ENCODE measurements at places on chromosomes 1 and 21.

DNA sequence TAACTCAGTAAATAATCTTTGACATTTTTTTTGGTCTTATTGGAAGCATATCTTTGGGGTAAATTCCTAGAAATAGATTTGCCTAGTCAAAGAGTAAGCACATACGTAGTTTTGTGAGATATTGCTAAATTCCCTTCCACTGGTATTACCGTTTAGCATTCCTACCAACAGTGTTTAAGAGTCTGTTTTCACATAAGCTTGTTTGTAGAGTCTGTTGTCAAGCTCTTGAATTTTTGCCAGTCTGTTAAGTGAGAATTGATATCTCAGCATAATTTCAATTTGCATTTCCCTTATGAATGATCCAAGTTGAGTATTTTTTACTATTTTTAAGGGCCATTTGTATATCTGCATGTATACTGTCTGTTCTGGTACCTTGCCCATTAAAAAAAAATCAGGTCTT, 37.0 kb upstream of the MPC2 start:
- DNase-seq, result no peak

DNA sequence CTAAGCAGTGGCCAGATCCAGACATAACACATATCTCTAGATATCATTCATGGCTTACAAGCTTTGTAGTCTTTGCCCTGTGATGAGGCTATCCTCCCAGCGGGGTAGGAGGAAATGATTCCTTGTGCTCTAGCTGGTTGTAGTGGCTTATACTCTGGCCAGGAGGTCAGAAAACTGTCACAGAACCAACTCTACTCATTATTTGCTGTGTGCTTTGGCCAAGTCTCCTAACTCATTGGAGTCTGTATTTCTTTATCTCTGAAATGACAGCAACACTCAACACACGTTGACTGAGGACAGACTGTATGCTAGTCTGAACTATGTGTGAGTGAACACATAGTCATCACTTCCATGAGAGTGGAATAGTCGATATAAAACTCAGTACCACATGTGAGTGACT, 116.7 kb upstream of the F3 start:
- no peak for DNase-seq

DNA sequence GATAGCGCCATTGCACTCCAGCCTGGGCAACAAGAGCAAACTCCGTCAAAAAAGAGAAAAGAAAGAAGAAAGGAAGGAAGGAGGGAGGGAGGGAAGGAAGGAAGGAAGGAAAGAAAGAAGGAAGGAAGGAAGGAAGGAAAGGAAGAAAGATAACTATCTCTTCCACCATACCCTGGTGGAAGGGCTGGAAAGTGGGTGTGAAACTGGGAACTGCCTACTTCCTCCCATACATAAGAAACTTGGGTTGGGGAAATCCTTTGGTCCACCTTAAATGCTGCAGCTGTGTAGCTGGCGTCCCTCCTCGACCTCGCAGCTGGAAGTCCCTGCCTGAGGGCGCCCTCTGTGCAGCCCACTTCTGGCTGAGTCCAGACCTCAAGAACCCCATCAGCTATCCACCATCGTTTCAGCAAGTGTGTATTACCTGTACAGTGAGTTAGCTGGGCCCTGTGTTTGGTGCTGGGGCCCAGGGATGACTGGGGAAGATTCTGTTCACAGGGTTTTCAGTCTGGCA, 4.6 kb upstream of the FAM167B start:
- DNase-seq, result no peak

DNA sequence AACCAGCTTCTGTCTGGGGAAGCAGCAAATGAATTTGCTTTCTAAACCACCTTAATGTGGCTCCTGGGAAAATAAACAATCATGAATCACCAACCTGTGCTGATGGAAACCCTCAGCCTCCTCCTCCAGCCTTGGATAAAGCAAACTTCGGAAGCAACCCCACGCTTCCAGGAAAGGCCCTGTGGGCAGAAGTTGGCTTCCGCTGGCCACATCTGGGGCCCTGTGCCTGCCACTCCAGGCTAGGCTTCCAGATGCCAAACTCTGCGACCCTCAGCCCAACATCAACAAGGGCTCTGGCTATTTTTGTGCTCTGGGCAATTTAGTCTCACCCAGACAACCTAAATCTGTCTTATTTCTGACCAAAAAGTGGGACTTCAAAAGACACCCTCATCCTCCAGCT, 6.2 kb upstream of the OXCT2 start:
- DNase-seq, result no peak

DNA sequence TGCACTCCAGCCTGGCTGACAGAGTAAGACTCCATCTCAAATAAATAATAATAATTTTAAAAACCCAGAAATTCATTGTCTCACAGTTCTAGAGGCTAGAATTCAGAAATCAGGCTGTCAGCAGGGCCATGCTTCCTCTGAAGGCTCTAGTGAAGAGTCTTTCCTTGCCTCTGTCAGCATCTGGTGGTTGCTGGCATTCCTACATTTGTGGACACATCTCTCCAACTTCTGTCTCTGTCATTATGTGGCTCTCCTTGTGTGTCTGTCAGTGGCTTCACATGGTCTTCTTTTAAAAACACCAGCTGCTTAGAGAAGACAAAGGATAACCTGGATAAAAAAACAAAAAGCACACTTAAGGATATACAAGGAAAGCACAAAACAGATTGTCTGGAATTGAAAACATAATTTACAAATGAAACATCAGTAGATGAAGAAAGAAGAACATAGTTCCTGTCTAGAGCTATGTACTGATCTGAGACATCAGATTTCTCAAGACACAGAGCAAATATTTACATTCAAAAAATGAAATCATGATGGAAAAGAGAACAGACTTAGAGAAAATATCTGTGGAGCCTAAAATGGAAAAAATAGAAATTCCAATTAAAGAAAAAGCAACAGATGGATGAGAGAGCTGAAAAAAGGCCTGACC, 32.7 kb upstream of the ASB17 start:
- DNase-seq, result no peak

GRCh38 chr1:209227171-209227570, 356.3 kb upstream of the CAMK1G start:
- DNase-seq, result no peak

DNA sequence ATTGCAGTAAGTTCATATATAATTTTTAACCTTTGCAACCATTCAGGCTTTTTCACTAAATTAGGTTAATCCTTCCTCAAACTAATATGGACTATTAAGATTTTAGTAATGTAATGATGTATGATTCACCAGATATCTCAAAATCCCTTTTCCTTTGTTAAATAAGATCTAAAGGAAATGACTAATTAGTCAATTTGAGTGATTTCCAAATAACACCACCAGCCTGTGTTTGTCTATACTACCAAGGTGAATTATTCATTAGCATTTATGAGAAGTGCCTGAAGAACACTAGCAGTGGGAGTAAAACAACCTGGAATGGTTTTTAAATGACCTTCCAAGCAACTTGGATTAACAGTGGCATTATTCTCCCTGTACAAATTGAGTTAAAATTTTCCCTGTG, 670.6 kb upstream of the PKN2 start:
- DNase-seq, result no peak

Measured in ecto neural progenitor cell (in vitro differentiated cells).